ENCODE measurements at places on chromosomes 2 and 18.

DNA sequence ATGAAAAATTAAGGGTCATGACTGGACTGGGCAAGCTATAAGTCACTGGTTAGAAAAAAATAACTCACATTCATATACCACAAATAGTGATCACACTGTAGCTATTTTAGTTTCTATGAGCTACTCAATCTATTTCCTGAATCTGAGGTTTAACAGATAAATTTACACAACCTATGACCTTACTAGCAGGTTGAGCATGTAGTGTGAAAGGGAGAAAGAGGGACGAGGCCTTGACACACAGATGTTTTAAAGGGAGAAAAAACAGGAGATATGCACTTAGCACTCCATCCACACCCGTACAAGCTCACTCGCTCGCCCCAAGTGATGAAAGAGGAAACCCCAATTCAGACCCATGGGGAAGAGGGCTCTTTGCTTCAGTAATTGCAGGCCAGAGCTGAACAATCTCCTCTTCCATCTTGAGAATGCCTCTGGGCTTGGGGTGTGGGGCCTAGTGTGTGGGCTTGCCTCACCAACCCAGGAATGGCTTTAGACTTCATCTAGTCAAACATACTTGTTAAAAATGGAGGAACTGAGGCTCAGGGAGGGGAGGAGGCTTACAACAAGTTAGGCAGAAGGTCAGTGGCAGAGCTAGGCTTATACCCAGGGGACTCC lies 10.7 kb downstream of the CYRIA start:
- DNase-seq = no peak

GRCh38 chr2:235608200-235608887 lies 114.5 kb downstream of the AGAP1 start:
- no peak for DNase-seq

DNA sequence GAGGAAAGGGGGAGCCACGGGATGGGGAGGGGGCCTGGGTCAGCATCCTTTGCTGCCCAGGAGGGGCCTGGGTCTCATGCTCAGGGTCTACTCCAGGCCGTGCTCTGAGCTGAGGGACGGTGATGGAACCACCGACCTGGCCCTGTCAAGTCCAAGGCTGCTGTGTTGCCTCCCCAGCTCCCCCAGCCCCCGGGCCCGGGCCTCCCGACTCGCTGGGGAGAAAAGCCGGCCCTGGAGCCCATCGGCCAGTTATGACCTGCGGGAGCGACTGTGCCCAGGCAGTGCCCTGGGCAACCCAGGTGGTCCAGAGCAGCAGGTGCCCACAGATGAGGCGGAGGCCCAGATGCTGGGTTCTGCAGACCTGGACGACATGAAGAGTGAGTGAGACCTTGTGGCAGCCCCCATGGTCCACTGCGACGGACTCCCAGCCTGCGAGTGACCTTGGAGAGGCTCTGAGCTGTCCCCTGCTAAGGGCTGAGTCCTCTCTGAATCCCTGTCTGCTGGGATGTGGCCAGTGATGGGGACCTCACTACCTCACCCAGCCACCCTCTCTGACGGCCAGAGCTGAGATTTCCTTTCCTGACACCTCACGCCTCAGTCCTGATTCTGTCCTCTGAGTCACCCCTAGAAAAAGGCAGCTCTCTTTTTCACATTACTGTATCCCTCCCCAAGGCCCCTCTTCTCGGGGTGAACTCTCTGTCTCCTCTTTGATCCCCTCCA lies 2.7 kb downstream of the SLC4A3 start:
- DNase-seq = no peak

- DNase-seq = no peak
Measured at GRCh38 chr2:223396993-223397392, 205.2 kb downstream of the SCG2 start.

DNA sequence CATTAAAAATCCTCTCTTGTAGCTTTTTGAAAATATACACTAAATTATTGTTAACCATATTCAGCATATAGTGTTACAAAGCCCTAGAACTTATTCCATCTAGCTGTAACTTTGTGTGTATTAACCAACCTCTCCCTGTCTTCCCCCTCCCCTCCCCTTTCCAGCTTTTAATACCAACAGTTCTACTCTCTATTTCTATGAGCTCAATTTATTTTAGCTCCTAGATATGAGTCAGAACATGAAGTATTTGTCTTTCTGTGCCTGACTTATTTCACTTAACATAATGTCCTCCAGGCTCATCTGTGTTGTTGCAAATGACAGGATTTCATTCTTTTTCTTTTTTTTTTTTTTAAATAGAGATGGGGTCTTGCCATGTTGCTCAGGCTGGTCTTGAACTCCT lies 45.1 kb downstream of the GPD2 start:
- DNase-seq = no peak

DNA sequence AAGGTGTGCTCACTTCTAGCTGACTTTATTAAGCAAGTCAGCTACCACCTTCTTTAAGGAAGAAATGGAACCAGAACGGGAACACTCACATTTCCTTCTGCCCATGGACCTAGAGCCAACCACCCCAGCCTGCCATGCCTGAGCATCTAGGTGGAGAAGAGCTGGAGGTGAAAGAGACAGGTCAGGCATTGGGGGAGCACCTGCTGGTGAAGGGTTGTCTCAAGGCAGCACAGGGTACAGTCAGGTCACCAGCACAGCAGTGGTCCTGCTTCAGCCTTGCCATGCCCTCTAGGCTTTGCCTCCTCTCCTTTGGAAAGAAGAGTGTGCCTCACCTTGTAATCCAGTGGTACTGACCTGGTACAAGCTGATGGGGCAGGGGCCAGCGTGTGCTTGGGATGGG lies 107.9 kb downstream of the KCNF1 start:
- no peak for DNase-seq

DNA sequence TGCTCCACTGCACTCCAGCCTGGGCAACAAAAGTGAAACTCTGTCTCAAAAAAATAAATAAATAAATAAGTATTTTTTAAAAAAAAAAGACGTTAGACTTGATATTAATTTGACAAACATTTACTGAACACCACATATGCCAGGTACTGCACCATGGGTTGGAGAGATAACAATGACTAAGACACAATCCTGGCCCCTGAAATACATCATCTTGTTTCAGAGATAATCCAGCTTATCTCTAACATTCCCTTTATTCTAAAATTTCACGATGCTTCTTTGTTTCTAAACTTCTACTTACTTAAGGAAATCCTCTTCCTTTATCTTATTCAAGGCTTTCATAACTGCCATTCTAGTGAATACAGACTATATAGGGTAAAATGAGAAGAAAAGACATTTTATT lies 55.0 kb upstream of the PEX13 start:
- DNase-seq = no peak

GRCh38 chr2:105110295-105110829 lies 72.5 kb downstream of the MRPS9 start:
- no peak for DNase-seq

DNA sequence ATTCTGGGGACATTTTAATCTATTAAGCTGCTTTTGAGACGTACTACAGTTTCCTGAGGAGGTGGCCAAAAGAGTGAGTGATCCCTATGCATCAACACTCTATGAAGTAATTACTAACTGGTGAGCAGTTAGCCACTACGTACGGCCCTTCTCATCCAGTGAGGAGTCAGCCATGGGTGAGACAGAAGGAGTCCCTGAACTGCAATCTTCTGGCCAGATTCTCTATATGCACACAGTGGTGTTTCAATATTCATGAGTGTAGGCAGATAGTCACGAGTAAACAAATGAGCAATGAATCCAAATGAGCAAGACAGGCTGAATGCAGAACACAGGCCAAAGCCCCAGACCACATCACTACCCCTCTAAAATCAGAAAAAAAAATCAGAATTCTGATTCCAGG lies 29.8 kb upstream of the TMEM214 start:
- DNase-seq = no peak

- no peak for DNase-seq
Measured at GRCh38 chr2:175207741-175208438, 26.4 kb upstream of the ATP5MC3 start.

GRCh38 chr2:109497911-109498870 lies 115.6 kb downstream of the SEPTIN10 start:
- no peak for DNase-seq

- no peak for DNase-seq
Measured at GRCh38 chr2:148716378-148716920, 71.9 kb downstream of the EPC2 start.

DNA sequence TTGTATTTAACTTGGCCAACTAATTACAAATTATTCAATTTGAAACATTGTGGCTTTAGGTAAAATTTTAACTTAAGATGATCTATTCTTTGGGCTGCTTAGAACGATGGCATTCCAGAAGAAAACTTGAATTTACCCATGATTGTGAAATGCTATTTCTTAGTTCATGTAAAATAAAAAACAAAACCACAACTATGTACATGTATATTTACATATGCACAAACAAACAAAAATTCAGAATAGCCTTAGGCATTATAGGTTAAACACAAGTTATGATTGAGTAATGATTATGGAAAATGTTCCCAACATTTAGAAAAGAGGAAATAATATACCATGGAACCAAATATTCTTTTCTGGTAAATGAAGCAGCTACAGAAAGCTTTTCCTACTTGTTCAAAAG lies 3.5 kb upstream of the SMCHD1 start:
- no peak for DNase-seq

DNA sequence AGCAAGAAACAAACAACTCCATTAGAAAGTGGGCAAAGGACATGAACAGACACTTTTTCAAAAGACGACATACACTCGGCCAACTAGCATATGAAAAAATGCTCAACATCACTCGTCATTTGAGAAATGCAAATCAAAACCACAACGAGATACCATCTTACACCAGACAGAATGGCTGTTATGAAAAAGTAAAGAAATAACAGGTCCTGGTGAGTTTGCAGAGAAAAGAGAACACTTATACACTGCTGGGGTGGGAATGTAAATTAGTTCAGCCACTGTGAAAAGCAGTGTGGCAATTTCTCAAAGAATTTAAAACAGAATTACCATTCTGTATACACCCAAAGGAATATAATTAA lies 130.5 kb downstream of the PLCL1 start:
- DNase-seq = no peak

DNA sequence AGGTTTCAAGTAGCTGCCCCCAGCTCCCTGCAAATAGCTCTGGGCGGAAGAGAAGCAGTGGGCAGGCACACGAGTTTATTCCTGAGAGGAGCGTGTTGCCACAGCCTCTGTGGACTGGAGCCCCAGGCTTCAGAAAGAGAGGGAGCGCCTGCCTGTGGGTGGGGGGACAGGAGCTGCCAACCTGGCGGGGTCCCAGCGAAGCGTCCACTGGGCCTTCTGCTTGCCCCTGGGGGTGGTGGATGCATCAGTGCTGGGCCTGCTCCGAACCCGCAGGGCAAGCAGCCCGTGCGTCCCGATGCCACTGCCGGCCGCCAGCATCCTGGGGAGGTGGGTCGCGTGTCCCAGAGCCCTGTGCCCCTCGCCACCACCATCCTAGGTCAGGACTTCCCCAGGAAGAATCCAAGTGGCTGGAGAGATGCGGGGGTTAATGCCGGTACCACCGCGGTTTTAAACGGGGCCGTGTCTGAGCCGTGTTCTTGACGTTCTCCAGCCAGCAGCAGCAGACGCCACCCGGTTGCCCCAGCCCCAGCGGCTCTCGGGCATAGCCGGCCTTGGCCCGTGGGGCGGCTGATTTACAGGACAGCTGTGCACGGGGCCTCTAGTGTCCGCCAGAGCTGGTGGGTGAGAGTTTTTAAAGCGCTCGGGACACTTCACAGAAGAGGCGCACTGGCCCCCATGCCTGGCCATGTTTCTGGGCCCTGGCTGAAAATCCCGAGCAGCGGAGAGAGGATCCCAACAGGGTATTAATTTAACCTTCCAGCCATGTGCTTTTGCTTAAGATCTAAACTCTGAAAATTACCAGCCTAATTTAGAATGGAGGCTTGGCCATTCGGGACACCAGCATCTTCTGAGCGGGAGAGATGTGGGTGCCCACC lies 84.7 kb downstream of the NFATC1 start:
- DNase-seq = no peak

- DNase-seq = no peak
Measured at GRCh38 chr2:217270485-217271121, 410.7 kb upstream of the TNP1 start.

DNA sequence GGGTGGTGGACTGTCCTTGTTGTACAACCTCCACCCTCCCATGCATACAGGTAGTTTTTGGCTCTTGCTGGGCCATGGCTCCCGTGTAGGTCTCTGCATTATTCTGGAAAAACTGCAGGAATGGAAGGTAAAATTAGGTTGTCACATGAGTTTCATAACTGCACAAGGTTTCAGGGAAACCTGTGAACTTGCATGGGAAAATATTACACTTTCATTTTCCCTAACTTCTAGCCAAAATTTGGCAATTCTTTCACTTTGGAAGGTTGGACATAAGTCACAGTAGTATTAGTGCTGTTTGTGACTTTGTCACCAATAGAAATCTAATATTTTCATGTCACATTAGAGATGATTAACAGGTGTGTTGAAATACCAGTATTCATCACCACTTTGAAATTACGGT lies 118.1 kb upstream of the MGAT5 start:
- no peak for DNase-seq

DNA sequence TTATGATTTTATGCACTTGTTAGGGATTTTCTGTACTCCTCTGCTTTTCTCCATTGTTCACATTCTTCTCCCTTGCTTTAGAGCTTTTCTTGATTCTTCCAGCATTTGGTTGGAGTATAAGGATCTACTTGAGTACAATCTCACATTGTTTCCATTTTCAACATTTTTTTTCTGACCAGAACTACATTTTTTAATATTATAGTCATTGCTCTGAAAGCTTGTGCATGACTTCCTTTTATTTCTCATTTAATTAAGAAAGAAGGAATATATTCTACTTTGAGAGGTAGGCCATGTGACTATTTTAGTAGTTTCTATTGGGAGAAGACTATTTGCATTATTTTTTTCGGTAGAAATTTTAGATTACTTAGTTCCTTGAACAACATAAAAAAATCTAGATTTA lies 200.4 kb downstream of the TMEM247 start:
- DNase-seq = no peak

GRCh38 chr18:63137999-63138435 lies 181.6 kb downstream of the BCL2 start:
- peak; percentile 78 for DNase-seq

GRCh38 chr2:42353792-42354429 lies 7.1 kb downstream of the COX7A2L start:
- DNase-seq = no peak

GRCh38 chr2:84613082-84613481 lies 96.8 kb downstream of the DNAH6 start:
- DNase-seq = no peak

GRCh38 chr18:48864876-48865275 lies 85.9 kb downstream of the SMAD7 start:
- DNase-seq = no peak

DNA sequence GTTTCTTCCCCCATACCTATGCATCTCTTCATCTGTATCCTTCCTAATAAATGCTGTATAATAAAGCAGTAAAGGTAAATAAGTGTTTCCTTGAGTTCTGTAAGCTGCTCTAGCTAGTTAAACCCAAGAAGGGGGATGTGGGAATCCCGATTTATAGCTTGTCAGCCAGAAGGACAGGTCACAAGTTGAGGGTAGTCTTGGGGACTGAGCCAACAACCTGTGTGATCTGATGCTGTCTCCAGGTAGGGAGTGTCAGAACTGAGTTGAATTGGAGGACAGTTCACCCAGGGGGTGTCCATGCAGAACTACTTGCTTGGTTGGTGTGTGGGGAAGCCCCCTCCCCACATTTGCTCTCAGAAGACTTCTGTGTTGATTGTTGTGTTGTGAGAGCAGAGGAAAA lies 112.4 kb downstream of the LDLRAD4 start:
- no peak for DNase-seq

All from KG1 (cell line).